ENCODE measurements at places on chromosomes 1 and 21. TPM values are rescaled to one million over a fixed set of nuclear protein-coding genes. Genes with fewer than 3 reads are reported as not detected.

- H3K36me3 ChIP-seq = no peaks in the 10 kb centered on the region
- H3K4me3 ChIP-seq = no peak overlapping the region
- no peak for DNase-seq
- H3K27me3 ChIP-seq = no peaks in the 10 kb centered on the region
- H3K4me1 ChIP-seq = no peaks in the 10 kb centered on the region
These were observed 2.3 kb downstream of the PYHIN1 start for GRCh38 chr1:158933621-158934020.

GRCh38 chr1:59007429-59007819, 223.6 kb upstream of the JUN start:
- no peak for DNase-seq
- no peaks in the 10 kb centered on the region for H3K36me3 ChIP-seq
- H3K4me3 ChIP-seq = no peak overlapping the region
- H3K4me1 ChIP-seq = peaks cover 9% of the 10 kb centered on the region
- H3K27me3 ChIP-seq = no peaks in the 10 kb centered on the region

DNA sequence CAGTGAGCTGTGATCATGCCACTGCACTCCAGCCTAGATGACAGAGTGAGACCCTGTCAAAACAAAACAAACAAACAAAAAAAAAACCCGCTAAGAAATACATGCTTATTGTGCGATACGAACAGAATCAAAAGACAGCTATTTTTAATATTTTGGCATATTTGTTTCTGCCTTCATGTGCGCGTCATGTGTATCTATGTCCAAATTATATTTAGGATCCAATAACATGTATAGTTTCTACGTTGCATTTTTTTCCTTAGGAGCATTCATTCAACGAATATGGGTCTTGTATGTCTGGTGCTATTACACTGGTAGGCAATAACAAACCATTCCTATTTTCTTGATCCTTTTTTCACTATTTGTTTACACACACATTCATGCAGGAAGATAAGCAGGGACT, 1.8 kb downstream of the CD46 start:
- peaks cover 41% of the 10 kb centered on the region for H3K4me1 ChIP-seq
- H3K4me3 ChIP-seq = peak overlapping the region; percentile 93
- H3K27ac ChIP-seq = peak overlapping the region; percentile 91

DNA sequence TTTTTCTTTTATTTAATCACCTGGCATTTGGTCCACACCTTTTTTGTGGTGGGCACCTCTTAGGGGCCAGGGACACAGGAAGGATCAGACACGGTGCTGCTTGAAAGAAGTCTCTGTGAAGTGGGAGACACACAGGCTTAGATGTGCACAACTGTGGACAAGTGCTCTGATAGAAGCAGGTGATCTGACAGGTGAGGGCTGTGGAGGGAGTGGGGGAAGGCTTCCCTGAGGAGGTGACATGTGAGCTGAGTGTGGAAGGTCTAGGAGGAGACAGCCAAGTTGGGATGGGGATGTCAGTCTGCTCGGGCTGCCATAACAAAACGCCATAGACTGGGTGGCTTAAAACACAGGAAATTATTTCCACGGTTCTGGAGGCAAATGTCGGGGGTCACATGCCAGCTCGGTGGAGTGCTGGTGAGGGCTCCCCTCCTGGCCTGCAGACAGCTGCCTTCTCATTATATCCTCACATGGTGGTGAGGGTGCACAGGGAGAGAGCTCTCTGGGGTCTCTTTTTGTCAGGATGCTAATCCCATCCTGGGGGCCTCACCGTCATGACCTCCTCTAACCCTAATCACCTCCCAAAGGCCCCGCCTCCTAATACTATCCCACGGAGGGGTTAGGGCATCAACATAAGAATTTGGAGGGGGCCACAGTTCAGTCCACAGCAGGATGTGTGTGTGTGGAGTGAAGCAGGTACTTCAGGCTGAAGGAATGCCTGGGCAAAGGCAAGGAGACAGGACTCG, 5.2 kb upstream of the KIAA1614 start:
- no peak overlapping the region for H3K4me3 ChIP-seq
- peaks cover 12% of the 10 kb centered on the region for H3K27me3 ChIP-seq
- H3K36me3 ChIP-seq = no peaks in the 10 kb centered on the region

GRCh38 chr1:160837558-160838205, 25.0 kb downstream of the CD244 start:
- peak overlapping the region; percentile 42 for H3K27ac ChIP-seq
- no peak overlapping the region for H3K4me3 ChIP-seq
- DNase-seq = peak; percentile 50
- no peaks in the 10 kb centered on the region for H3K27me3 ChIP-seq
- no peaks in the 10 kb centered on the region for H3K36me3 ChIP-seq

GRCh38 chr1:37017720-37018119, 16.6 kb downstream of the GRIK3 start:
- no peak overlapping the region for H3K27ac ChIP-seq
- no peaks in the 10 kb centered on the region for H3K4me1 ChIP-seq
- H3K27me3 ChIP-seq = no peaks in the 10 kb centered on the region
- H3K36me3 ChIP-seq = no peaks in the 10 kb centered on the region
- H3K4me3 ChIP-seq = no peak overlapping the region

TRMT1L gene
- total RNA-seq = 4.5 TPM

ZNF695 gene
- not detected for total RNA-seq

VWA5B1 gene
- not detected for total RNA-seq

Data from stomach (tissue), 19 donors.